ENCODE measurements at places on chromosomes 2 and 18.

- no peak for DNase-seq
Measured at GRCh38 chr2:47535073-47535472, 132.1 kb downstream of the MSH2 start.

GRCh38 chr2:3176869-3177255, 200.8 kb downstream of the EIPR1 start:
- no peak for DNase-seq

GRCh38 chr18:21342372-21342771, 100.3 kb downstream of the GREB1L start:
- no peak for DNase-seq

- DNase-seq = no peak
Measured at GRCh38 chr2:174840436-174840835, 76.2 kb upstream of the CHRNA1 start.

DNA sequence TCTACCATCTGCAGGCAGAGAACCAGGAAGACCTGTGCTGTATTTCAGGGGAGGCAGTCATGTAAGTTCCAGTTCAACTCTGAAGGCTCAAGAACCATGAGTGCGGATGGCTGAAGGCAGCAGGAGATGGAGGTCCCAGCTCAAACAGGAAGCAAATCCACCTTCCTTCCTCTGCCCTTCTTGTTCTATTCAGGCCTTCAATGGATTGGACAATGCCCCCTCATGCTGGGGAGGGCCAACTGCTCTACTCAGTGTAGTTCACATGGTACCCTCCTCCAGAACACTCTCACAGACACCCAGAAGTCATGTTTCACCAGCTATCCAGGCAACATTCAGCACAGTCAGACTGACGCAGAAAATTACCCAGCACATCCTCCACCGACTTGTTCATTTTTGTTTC, 39.1 kb upstream of the RAB31 start:
- no peak for DNase-seq
